ENCODE measurements at places on chromosomes 11 and 22. TPM values are rescaled to one million over a fixed set of nuclear protein-coding genes. Genes with fewer than 3 reads are reported as not detected.

The PGA4 gene
- total RNA-seq, result not detected

The RGL4 gene
- 7.2 TPM for total RNA-seq

The CARNS1 gene
- total RNA-seq, result 2.3 TPM

The TNNI2 gene
- not detected for total RNA-seq

DNA sequence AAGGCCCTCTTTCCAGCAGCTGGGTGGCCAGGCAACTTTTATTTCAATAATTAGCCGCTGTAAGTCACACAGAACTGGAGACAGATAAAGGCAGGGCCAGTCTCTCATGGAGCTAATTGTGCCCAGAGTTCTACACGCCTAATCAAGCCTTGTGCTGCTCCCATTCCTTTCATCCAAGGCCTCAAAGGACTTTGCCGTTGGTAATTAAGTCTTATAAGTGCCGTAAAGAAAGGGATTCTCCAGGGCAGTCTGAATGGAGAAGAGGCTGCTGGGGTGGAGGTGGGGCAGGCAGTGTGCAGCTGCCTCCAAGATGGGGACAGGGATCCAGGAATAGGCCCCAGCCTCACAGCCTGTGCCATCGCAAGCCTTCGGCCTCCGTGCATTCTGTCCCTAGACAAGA, 357.9 kb downstream of the TENM4 start:
- H3K27me3 ChIP-seq, result no peaks in the 10 kb centered on the region
- DNase-seq, result no peak
- H3K4me3 ChIP-seq, result no peak overlapping the region
- no peaks in the 10 kb centered on the region for H3K4me1 ChIP-seq
- H3K36me3 ChIP-seq, result no peaks in the 10 kb centered on the region
- no peak overlapping the region for H3K27ac ChIP-seq

- H3K27ac ChIP-seq, result no peak overlapping the region
- no peak for DNase-seq
- H3K4me3 ChIP-seq, result no peak overlapping the region
- H3K27me3 ChIP-seq, result no peaks in the 10 kb centered on the region
These were observed 16.4 kb downstream of the CLTCL1 start for GRCh38 chr22:19275104-19275503.

DNA sequence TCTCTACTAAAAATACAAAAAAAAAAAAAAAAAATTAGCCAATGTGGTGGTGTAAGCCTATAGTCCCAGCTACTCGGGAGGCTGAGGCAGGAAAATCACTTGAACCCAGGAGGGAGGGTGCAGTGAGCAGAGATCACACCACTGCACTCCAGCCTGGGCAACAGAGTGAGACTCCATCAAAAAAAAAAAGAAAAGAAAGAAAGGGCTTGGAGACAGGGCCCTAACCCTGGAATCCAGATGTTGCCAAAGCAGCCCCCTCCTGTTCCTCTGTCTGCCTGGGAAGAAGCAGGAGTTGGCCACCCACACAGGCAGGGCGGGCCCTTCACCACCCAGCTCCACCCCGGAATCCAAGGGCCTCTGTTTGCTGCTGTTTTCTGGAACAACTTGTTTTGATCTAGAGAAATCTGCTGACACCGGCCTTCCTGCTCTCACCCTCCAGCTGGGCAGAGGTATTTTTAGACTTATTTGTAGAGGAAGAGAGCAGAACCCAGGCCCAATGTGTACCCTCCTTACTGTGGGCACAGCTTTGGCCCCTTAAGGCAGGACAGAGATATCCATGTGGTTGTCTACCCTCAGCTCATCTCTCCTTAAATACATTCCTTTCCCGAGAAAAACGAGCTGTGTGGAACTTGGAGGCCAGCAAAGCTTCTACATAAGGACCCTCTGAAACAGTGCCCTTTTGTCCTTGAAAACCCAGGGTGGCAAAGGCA, 2.7 kb upstream of the NEAT1 start:
- peaks cover 12% of the 10 kb centered on the region for H3K36me3 ChIP-seq
- no peaks in the 10 kb centered on the region for H3K27me3 ChIP-seq
- peak overlapping the region; percentile 98 for H3K27ac ChIP-seq

DNA sequence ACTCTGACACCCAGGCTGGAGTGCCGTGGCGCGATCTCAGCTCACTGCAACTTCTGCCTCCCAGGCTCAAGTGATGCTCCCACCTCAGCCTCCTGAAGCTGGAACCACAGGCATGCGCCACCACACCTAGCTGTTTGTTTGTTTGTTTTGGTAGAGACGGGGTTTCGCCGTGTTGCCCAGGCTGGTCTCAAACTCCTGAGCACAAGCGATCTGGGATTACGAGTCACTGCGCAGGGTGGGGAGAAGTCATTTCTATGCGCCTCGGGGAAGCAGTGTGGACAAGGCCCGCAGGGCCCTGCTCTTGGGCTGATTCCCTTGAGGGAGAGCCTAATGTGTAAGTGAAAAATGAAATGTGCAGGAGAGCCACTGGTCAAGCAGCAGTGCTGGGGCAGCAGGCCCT, 19.6 kb upstream of the SEPTIN5 start:
- no peaks in the 10 kb centered on the region for H3K4me1 ChIP-seq
- H3K27me3 ChIP-seq, result no peaks in the 10 kb centered on the region
- DNase-seq, result no peak
- H3K27ac ChIP-seq, result no peak overlapping the region

GRCh38 chr11:24819006-24819405, 322.2 kb downstream of the LUZP2 start:
- no peak overlapping the region for H3K4me3 ChIP-seq
- DNase-seq, result no peak
- H3K36me3 ChIP-seq, result no peaks in the 10 kb centered on the region
- H3K27me3 ChIP-seq, result no peaks in the 10 kb centered on the region
- no peak overlapping the region for H3K27ac ChIP-seq

DNA sequence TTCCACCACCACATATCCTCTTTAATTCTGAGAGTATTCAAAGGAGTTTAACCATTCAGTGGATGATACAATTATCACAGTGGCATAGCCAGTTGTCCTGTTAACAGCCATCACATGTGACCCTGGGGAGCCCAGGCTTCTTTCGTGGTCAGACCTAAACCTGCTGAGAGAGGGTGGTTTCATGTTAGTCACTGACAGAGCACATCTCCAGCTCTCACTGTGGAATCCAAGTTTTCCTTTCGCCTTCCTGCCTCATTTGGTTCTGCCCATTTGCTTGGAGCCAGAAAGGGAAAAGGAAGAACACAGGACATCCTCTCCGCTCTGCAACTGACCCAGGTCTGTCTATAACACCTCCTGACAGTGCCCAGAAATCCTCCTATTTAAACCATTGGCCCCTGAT, 60.4 kb downstream of the MCHR1 start:
- H3K4me1 ChIP-seq, result no peaks in the 10 kb centered on the region
- H3K4me3 ChIP-seq, result no peak overlapping the region

- no peak for DNase-seq
- H3K27ac ChIP-seq, result no peak overlapping the region
- H3K27me3 ChIP-seq, result no peaks in the 10 kb centered on the region
- H3K36me3 ChIP-seq, result no peaks in the 10 kb centered on the region
- no peaks in the 10 kb centered on the region for H3K4me1 ChIP-seq
These were observed 817.7 kb downstream of the TBC1D22A start for GRCh38 chr22:47580121-47580520.

DNA sequence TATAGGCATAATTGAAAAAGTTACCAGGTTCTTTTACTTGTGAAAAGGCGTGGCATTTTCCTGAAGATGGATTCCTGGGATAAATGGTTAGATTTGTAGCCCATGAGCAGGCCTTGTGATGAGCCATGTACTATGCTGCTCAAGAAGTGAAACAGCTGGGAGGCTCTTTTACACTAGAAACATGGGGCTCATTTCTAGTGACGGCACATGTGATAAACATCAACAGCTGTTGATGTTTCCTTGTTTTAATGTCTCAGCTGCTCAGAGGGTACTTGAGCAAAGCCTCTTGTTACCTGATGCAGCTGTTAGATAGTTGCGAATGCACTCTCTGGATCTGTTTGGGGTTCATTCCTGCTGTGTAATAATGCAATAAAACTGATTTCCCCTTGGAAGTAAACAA, 396.8 kb downstream of the GUCY1A2 start:
- no peak overlapping the region for H3K4me3 ChIP-seq
- H3K27me3 ChIP-seq, result no peaks in the 10 kb centered on the region
- H3K4me1 ChIP-seq, result no peaks in the 10 kb centered on the region

DNA sequence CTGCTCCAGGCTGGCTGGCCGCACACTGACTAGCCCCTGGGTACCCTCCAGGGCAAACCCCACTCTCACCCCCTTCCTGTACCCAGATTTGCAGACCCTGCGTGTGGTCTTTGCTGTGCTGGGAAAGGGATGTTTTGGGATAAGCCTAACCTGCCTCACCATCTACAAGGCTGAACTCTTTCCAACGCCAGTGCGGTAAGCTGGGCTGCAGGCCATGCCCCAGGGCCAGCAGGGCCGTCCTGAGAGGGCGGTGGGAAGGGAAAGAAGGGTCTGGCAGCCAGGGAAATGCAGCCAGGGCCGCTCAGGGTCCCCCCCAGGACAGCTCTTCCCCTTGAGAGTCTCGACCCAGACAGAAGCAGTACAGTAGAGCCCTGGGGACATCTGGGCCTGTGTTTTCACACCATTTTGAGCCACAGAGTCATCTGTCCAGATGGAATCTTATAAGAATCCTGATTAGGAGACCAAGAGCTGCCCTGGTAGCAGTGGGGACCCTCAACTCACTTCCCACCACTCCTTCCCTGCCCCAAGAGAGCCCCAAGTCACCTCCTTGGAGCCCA, 22.4 kb upstream of the SLC22A12 start:
- no peak overlapping the region for H3K4me3 ChIP-seq
- no peak overlapping the region for H3K27ac ChIP-seq
- no peaks in the 10 kb centered on the region for H3K27me3 ChIP-seq
- DNase-seq, result no peak
- no peaks in the 10 kb centered on the region for H3K36me3 ChIP-seq
- no peaks in the 10 kb centered on the region for H3K4me1 ChIP-seq

DNA sequence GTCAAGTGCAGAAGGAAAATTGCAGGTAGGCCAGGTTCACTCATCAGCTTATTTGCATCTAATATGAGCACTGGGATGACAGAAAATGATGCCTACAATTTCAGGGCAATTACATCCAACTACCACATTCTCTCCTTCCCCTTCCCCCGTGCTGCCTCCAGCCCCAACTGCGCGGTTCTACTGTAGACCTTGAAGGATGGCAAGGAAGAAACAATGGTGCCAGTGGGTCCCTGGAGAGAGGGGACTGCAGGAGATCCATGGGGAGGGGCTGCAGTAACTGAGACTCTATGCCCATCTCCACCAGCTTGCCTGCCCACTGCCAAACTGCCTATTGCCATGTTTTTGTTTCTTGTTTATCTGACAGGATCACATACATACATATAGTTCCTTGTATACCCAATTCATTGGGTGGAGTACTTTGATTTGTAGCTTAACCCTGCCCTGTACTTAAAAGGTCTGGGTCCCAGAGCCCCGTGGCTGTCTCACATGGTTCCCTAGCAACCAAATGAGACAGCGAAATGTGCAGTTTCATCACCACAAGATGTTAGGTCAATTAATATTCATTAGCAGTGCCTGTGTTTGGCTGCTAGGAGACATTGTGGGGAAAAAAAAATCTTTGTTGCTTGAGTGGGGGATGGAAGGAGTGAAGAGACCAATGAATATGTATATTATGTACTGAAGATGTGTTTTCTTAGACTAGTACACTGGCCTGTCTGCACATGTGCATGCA, 253.5 kb upstream of the PLET1 start:
- H3K36me3 ChIP-seq, result no peaks in the 10 kb centered on the region
- peaks cover 20% of the 10 kb centered on the region for H3K4me1 ChIP-seq
- DNase-seq, result no peak
- no peak overlapping the region for H3K4me3 ChIP-seq

DNA sequence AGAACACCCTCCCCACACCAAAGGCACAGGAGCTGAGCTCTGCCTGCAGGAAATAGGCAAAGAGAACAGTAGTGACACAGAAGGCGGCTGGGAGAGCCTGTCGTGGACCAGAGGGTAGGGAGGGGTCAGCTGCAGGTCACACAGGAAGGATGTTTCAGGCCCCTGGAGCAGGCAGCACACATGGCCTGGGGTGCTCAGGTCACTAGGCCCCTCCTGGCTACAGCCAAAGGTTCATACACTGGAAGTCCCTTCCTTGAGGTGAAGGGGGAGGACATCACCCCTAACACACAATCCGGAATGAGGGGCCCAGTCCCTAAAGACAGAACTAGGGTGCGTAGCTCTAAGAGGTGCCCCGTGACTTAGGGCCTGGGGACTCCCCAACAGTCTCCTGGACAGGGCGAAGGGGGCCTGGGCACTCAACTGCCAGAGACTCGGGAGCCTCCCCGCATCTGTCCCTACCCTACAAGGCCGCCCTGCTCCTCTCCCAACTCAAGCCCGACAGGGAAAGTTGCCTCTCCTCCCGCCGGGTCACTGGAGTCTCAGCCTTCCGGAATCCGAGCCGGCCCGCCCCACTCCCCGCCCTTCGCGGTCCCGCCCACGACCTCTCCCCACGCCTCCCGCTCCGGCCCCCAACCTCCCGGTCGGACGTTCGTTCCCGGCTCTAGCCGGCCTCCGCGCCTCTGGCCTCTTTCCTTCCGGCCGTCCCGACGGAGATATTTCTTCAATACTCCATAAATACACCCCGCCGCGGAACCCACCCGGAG, at the start of gene CYB5R2:
CYB5R2 (minus strand) TSS at position 541 of the 764 bp plus-strand sequence. CDS start 675 bp downstream, outside the sequence.
- peaks cover 14% of the 10 kb centered on the region for H3K4me1 ChIP-seq
- no peak within 1 kb of the TSS for H3K4me3 ChIP-seq
- DNase-seq, result no peak

DNA sequence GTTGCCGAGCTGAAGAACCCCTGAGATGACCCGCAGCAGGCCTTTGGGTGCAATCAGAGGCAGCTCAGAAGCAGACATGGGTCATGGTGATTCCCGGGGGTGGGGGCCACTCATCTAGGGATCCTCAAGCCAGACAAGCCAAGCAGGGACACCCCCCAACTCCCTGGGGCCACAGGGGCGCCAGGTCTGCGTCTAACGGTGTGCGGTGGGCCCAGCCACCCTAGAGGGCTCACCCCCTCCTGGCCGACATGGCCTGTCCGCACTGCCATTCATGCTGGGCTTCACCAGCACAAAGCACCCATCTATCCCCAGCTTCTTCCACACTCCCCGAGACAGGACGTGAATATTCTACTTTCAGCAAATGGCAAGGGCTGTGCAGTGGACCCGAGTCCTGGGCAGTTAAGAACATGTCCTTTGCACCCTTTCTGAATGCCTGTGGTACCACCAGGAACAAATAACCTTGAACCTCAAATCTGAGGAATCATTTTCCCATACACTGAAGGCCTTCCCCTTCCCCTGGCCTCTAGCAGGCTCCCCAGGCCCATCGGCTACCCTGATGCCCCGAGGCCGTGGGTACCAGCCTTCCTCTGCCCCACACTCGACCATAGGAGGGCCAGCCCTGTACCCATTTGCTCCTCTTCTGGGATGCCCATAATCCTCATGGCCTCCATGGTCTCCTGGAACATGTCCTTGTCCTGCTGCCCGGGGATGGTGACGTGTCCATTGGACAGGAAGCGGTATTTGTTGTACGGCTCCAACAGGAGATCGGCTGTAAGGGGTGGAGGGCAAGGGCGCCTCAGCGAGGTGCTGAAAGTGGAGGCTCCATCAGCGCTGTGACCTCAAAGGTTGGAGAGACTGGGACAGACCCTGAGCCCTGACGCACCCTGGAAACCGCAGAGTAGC, 66.9 kb downstream of the APOL1 start:
- no peaks in the 10 kb centered on the region for H3K27me3 ChIP-seq
- H3K27ac ChIP-seq, result no peak overlapping the region
- no peaks in the 10 kb centered on the region for H3K4me1 ChIP-seq
- H3K4me3 ChIP-seq, result no peak overlapping the region
- H3K36me3 ChIP-seq, result peaks cover 96% of the 10 kb centered on the region

GRCh38 chr11:134036492-134037045, 32.3 kb upstream of the JAM3 start:
- peak; percentile 22 for DNase-seq
- H3K27me3 ChIP-seq, result no peaks in the 10 kb centered on the region
- peak overlapping the region; percentile 82 for H3K27ac ChIP-seq
- peaks cover 47% of the 10 kb centered on the region for H3K4me1 ChIP-seq
- peak overlapping the region; percentile 68 for H3K4me3 ChIP-seq
- no peaks in the 10 kb centered on the region for H3K36me3 ChIP-seq

GRCh38 chr22:50204571-50204970, 3.8 kb downstream of the SELENOO start:
- H3K4me1 ChIP-seq, result peaks cover 21% of the 10 kb centered on the region
- H3K27ac ChIP-seq, result no peak overlapping the region
- H3K36me3 ChIP-seq, result peaks cover 5% of the 10 kb centered on the region

All from CD4-positive, alpha-beta memory T cell (primary cell).